ENCODE measurements at places on chromosomes 16 and 17.

DNA sequence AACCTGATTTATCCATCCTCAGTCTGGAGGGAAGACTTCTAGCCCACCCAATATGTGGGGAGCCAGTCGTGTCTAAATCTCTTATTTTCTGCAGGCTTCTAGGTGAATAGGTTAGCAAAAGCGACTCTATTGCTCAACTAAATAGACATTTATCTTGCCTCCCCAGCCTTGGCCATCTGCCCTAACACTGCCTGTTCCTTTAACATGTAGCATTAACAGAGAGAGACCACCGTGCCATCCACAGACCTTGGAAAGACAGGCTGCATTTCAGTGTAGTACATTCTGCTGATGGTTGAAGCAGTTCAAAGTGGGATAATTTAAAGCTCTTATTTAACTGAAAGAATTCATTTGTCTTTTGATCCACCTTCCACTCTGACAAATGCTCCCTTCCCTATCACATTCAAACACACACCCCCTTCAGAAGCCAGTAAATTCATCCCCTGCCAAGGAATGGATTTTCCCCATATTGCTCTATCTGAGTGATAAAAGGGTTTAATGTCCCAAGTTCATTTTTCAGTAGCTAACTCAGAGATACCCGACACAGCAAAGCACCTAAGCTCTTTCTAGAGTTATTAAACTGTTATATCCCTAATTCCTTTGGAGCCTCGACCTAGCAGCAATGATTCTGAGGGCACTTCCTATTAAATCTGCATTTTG, 58.1 kb upstream of the COX10 start:
- no peak for DNase-seq

DNA sequence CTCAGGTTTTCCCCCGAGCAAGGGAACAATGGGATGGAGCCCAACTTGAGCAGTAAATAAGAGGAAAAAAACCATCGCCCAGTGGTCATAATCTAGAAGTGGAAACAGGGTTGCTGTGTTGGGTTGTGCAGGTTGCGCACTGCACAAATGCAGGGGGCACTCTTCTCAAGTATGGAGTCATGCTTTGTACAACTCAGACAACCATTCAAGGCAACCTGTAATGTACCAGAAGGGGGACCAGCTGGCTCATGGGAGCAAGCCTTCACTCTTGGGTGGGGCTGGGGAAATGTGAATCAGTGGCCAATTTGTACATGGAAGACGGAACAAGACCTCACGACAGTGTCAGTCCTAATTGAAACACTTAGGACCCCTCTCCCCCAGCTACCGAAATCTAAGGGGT, 23.9 kb upstream of the LITAF start:
- no peak for DNase-seq

DNA sequence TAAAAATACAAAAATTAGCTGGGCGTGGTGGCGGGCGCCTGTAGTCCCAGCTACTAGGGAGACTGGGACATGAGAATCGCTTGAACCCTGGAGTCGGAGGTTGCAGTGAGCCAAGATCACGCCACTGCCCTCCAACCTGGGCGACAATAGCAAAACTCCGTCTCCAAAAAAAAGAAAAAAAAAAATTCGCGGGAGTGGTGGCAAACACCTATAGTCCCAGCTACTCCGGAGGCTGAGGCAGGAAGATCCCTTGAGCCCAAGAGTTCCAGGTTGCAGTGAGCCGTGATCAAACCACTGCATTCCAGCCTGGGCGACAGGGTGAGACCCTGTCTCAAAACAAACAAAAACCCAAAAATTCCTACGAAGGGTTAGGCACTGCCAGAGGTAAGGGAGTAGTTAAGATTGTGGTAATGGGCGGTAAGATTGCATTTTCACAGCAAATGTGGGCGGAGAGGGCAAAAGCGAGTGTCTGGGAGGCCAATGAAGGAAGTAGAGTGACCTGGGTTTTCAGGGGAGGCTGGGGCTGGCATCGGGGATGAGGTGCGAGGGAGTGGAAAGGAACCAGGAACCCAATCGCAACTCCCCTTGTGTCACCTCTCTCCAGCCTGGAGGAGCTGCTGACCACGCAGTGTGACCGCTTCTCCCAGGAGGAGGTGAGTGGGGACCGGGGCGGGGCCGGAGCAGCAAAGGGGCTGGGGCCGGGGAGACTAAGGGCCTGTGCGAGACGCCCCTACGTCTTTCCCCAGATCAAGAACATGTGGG, 2.6 kb downstream of the MYL11 start:
- no peak for DNase-seq

DNA sequence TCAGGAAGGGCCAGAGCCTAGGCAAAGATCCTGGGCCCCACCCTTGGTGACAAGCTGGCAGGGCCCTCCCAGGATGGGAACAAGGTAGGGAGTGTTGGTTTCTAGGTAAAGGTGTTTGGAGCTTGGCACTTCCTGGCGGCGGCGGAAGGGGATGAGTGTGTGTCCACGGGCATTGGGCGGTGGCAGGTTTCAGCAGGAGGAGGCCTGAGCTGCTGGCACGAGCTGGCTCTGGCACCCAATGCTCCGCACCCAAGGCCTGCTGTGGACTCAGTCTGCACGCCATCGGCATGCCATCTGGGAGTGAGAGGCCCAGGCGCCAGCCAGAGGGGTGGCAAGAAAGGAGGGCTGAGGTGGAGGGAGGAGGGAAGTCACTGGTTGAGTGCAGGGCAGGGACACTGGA, 46.9 kb upstream of the TAC4 start:
- no peak for DNase-seq

GRCh38 chr16:75948441-75948840, 222.2 kb upstream of the CPHXL start:
- no peak for DNase-seq

- no peak for DNase-seq
Observed at GRCh38 chr16:57131351-57131970, 39.1 kb downstream of the CPNE2 start.

DNA sequence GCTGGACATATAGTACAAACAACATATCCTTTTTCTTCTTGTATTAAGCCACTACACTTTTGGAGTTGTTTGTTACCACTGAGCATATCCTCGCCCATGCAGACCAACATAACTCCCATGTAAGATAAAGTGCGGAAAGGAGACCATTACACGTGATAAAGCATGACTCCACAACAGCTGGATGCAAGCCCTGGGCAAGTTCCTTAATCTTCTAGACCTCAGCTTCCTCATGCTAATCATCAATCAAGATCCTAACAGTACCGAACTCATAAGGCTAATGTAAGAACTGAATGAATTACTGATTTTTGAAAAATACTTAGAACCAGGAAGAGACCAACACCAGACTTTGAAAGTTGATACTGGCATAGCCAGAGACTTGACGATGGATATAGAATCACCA, 47.0 kb upstream of the GSG1L start:
- DNase-seq = no peak

DNA sequence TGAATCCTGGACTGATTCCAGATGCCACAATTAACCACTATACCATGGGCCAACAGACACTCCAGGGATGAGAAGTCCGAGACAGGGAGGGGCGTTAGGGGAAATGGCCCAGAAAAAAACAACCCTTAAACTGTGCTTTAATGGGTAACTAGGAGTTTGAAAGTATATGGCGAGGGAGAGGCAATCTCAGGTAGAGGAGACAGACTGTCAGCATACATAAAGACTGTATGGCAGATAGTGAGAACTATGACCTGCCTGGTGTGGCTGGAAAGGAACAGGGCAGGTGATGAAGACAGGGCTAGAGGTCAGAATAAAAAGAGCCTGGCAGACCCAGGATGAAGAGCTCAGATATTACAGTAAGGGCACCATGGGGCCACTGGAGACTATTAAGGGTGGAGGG, 8.1 kb downstream of the ZZEF1 start:
- no peak for DNase-seq

DNA sequence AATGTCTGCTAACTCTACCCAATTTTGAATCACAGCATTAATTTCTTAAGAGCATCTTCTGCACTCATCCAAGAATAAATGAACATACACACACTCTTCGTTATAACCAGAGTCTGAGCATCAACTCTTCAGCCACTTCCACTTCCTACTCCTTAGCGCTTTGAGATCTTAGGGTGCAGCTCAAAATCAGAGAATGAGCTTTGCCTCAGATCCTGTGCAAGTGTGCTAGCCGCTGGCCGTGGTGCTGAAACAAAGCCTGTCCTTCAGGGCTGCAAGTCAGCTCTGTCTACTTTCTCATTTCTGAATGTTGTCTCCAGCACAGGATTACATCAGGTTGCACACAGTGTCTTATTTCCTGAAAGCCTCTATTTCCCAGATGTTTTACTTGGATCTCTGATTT, 165.4 kb downstream of the AIPL1 start:
- DNase-seq = no peak

GRCh38 chr16:17470182-17470907, 415 bp downstream of the XYLT1 start:
- DNase-seq = no peak

DNA sequence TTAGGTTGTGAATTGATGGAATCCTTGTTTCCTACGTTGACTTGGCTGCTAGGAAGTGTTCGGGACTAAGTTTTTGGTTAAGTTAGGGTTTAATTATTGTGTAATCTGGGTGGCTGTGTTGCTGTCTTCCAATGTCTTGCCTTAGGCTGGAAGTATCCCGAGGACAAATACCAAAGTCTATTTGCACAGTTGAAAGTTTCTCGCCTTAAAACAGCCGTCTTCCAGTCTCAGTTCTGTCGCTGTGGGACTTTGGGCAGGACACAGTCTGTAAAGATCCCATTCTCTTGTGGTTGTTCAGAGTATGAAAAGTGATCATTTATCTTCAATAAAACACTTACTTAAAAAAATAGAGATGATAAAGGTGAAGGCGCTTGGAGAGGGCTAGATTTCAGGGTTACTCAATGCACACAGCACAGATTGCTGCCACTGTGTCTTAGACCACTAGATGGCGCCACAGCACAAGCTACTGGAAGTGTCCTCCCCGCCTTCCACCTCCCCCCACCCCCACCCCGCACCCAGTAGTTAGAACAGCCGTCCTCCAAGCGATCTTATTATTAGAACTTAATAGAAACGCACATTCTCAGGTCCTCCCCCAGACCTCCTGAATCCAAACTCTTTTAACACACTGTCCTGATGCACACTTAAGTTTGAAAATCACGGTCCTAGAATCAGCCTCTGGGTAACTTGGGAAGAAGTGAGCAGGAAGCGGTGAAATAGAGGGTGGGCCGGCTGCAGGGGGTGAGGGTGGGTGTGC, 45.8 kb downstream of the AKAP1 start:
- DNase-seq = no peak

GRCh38 chr16:52729731-52730130, 182.8 kb upstream of the TOX3 start:
- no peak for DNase-seq

GRCh38 chr17:76955191-76955590, 87.0 kb downstream of the MGAT5B start:
- DNase-seq = no peak

DNA sequence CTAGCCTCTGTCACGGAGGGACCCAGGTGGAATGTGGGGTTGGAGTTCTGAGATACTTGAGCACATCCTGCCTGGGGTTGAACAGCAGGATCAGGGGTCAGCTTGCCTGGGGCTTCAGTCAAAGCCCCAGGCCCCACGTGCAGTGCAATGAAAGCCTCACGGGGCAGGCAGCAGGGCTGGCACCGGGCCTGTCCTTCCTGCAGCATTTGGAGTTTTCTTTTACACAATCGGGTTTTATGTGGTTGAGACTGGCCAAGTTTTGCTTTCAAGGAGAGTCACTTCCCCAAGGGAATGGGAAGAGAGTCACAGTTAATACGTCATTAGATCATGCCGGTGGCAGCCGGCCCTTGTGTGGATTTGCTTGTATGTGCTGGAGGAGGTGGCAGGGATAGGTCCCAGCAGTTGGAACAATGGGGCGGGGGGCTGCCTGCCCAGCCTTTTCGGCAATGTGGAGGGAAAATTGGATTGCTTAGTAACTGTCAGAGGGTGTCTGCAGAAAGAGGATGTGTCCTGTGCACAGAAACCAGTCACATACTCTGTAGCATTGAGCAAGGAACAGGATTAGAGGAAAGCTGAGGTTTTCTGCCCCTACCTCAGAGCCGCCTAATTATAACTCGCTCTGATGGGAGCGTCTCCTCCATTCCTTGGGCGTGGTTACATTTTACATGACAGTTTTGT, 4.5 kb downstream of the RMI2 start:
- DNase-seq = no peak

- no peak for DNase-seq
Observed at GRCh38 chr16:878072-878784, 77.7 kb upstream of the GNG13 start.

DNA sequence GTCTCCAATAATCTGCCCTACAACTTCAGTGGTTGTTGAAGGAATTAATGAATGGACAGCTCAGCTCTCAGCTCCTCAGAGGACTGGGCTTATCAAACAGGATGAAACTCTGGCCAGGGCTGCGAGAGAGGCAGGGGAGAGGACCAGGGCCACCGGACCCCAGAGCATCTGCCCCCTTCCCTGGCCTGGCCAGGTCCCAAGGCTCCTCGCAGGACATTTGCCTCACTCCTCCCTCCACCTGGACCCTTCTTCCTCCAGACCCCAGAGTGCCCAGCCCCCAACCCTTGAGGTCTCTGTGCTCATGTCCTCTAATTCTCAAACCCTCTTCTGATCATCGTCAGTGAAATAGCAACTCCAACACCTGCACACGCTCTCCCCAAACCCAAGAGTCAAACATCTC, 3.7 kb downstream of the CD300C start:
- no peak for DNase-seq

GRCh38 chr17:16922386-16923096, 49.4 kb downstream of the TNFRSF13B start:
- no peak for DNase-seq

DNA sequence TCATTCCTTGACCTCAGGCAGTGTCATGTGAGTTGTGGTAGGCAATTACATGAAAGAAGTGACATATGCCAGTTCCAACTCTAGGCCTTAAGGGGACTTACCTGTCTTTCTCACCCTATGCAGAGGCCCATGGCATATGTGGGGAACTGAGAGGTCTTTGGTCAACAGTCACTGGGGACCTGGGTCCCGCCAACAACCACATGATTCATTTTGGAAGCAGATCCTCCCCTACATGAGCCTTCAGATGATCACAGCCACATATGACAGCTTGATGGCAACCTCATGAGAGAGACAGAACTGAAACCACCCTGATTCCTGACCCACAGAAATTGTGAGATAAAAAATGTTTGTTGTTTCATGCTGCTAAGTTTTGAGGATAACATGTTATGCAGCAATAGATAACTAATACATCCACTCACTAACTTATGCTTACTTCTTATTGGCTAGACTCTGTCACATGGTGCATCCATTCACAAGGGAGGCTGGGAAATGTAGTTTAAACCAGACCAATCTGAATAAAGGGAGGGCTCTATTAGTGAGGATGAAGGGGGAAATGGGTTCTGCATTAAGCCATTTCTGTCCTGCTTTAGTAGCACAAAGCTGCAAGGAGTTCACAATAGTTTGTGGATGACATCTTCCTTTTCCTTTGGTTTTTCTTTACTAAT, 298.2 kb downstream of the HAPSTR1 start:
- no peak for DNase-seq
